ENCODE measurements at places on chromosomes 5 and 9.

DNA sequence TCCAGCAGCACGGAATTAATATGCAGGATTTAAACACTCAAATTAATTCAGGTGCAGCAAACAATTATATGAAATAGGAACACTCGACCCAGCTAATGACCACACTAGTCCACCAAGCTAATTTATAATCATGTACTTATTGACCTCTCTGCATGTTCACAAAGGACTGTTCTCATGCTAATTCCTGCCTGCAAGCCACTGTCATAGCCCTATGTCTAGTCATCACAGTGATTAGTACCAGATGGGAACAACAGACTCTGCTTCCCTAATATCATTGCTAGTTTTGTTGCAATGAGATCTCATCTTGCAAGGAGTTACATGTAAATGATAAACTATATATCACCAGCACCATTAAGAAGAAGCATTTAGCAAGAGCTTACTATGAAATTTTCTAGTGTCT, 553.0 kb upstream of the GRAMD2B start:
- peak; percentile 89 for DNase-seq

DNA sequence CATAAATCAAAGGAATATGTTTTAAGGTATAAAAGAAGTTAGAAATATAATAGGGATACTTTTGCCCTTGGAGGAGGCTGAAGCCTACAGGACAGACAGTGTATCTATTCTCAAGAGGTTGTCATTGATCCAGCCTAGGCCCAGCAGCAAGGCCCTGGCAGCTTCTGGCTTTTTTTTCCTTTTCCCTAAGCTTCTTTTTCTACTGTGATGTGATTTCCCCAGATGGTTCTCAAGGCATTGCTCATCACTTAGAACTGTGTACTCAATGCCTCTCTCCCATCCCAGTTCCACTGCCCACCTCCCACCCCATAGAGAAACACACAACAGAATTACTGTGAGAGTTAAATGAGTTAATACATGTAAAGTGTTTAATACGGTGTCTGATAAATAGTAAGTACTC, 88.6 kb downstream of the SLC44A1 start:
- DNase-seq = peak; percentile 93

- DNase-seq = no peak
Observed at GRCh38 chr5:178996156-178996555, 1.0 kb upstream of the GRM6 start.

DNA sequence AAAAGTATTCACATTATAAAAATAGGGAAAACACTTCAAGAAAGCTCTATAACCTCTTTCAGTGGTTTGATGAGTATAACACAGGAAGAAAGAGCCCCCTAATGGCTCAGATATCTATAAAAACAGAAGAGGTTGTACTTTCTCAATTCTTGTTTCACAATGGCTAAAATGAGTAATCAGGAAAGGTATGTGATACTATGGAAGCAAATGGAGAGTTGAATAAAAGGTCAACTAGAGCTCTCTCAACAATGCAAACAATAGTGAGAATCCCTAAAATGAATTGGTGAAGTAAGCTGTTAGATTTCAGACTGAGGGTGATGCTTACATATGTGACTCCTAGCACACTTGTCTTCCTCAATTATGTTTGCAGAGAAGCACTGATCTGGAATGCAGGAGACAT, 584.6 kb upstream of the CDH18 start:
- peak; percentile 56 for DNase-seq

DNA sequence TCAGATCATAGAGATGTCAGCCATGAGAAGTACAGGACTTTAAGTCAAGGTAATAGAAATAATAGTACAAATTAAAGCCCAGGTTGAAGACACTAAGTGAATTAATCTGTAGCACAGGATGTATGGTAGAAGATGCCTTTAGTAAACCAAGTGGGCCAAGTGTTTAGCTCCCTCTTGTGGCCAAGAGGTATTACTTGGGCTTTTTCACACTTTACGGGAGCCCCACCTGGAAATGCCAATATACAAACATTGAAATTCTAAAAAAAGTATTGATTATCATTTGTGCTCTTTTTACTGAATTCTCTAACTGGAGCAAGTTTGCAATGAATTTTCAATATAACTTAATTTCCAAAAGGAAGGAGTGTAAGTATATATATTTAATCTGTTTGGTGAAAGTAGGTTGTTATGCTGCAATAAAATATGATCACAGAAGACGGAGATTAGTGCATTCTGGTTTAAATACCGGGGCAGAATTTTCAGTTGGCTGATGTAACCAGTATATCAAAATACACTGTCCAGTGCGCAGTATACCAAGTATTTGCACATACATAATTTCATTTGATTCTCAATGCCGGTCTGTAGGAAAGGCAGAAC, 84.7 kb downstream of the PARP8 start:
- peak; percentile 63 for DNase-seq

- no peak for DNase-seq
Observed at GRCh38 chr5:167708449-167708848, 583.0 kb upstream of the WWC1 start.

DNA sequence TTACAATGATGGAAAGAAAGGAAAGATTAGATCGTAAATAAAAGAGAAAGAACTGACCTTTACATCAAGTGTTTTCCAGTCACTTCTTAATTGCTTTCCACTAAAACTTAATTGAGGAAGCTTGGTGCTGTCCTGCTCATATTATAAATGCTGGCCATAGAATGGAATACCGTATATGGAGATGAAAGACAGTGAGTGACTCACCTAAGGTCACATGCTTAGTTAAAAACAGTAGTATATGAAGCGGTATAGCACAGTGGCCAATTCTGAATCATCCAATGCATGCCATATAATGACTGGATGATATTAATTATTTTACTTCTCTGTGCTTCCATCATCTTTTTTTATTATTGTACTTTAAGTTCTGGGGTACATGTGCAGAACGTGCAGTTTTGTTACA, 482.4 kb upstream of the SGCD start:
- no peak for DNase-seq

GRCh38 chr9:1855726-1856125, 159.4 kb upstream of the SMARCA2 start:
- no peak for DNase-seq

DNA sequence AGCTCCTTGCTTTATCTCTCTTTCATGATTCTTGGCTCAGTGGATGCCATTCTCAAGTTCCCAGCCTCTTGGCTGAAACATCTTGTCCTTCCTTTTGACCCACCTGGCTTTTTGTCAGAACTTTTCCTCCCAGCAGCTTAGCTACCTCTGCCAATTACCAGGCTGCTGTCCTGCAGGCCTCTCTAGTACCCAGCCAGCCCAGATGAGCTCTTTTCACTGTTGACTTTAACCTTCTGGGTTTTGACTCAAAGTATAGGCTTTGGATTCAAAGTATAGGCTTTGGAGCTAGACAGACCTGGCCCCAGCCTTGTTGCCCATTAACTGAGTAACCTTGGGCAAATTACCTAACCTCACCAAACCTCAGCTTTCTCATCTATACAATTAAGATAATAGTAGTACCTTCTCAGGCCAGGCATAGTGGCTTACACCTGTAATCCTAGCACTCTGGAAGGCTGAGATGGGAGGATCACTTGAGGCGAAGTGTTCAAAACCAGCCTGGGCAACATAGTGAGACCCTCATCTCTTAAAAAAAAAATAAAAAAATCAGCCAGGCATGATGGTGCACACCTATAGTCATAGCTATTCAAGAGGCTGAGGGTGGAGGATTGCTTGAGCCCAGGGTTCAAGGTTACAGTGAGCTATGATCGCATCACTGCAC, 6.6 kb upstream of the TMEFF1 start:
- DNase-seq = peak; percentile 19

DNA sequence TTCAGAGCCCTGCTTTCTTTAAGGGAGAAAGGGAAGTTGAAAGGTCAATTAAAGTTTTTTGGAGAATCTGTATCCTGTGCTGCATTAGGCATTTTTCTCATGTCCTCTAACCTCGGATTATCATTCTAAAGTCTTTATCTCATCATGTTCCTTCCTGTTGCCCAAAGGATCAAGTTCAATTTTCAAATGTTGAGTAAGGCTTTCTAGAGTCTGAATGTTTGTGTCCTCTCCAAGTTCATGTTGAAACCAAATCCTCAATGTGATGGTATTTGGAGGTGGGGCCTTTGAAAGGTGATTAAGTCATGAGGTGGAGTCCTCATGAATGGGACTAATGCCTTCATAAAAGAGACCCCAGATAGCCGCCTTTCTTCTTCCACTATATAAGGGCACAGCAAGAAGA, 20.2 kb upstream of the TNC start:
- no peak for DNase-seq

- no peak for DNase-seq
Observed at GRCh38 chr9:124273427-124274160, 15.8 kb downstream of the NEK6 start.

DNA sequence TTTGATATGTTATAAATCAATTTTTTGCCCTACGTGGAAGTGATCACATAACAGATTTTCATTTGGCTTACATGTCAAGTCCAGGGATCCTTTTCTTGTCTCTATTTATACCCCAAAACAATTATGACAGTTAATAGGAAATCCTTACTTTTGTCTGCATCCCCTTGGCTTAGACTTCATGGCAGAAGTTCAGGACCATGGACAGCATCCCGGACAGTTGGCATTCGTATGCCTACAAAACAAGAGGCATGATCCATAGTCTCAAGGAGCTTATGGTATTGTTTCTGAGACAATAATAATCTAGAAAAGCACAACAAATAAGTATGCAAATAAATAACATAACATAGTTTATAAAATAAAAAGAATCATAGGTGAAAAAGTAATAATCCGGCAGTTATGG, 214.3 kb upstream of the GRIA1 start:
- DNase-seq = peak; percentile 58

Data from fibroblast of mammary gland (primary cell).